ENCODE measurements at places on chromosomes 12 and 14.

GRCh38 chr14:26856876-26857518, 259.2 kb upstream of the NOVA1 start:
- no peak for DNase-seq

DNA sequence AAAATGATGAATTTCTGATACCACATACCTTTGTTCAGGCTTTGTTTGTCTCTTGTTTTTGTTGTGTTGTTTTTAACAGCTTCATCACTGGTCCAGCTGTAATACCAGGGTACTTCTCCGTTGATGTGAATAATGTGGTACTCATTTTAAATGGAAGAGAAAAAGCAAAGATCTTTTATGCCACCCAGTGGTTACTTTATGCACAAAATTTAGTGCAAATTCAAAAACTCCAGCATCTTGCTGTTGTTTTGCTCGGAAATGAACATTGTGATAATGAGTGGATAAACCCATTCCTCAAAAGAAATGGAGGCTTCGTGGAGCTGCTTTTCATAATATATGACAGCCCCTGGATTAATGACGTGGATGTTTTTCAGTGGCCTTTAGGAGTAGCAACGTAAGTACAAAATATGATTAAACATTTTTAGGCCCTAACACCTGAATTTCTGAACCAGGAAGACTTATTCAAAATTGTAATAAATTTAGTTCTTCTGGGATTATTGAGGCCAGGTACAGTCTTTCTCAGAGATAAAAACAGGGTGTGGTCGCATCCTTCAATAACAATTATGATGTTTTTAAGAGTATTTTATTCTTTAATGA, 22.4 kb downstream of the RXYLT1 start:
- peak; percentile 29 for DNase-seq

DNA sequence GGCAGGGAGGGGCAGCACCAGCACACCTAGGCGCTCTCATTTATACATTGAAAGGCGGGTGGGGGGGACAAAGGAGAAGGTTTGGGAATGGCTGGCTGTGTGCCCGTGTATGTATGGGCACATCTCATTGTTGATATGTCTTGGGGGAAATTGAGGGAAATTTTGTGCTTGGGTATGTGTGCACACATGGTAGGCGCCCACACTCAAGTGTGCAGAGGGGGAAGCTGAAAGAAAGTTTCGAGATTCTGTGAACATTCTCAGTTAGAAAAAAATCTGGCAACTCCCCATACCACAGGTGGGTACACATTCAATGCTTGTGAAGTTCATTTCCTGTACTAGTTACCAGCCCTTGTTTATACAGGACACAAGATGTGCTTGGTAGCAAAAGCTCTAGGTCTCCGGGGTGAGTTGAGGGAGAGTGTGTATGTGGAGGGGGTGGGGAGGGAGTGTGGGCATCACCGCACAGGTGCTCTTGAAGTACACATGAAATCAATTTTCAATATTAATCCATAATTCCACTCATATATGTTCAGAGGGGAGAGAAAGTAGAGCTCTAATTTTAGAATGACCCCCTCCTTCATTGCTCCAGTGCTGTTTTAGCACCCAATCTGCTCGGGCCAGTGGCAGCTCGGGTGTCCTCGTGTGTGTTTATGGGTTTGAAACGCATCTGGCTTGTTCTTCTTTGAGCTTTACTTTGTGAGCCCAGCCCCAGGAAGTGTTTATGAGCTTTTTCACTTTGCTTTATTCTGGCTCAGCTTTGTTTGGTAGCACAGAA, 286.0 kb downstream of the ZFP36L1 start:
- no peak for DNase-seq

DNA sequence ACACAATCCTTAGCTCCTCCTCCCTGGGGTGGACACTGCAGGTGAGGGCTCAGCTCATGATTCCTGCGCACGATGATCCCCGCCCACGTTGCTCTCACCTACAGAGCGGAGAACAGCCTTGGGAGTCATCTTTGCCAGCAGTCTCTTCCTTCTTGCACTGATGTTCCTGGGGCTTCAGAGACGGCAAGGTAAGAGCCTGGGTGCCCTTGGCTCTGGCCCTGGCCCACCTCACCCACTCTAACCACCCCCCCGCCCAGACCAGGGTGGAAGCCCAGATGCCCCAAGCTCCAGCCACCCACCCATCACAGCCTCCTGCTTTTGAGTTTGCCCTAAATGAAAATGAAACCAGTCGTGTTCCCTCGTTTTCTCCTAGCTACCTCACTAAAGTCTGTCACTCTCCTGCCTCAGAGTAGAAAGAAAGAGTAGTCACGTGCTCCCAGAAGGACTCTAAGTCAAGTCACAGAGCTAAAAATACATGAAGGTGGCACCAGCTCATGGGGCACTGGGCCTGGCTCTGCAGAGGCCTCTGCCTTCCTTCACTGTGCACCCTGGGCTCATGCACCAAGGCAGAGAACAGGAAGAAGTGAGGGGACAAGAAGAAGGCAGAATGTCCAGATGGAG, 9.0 kb downstream of the TAPBPL start:
- DNase-seq = no peak

DNA sequence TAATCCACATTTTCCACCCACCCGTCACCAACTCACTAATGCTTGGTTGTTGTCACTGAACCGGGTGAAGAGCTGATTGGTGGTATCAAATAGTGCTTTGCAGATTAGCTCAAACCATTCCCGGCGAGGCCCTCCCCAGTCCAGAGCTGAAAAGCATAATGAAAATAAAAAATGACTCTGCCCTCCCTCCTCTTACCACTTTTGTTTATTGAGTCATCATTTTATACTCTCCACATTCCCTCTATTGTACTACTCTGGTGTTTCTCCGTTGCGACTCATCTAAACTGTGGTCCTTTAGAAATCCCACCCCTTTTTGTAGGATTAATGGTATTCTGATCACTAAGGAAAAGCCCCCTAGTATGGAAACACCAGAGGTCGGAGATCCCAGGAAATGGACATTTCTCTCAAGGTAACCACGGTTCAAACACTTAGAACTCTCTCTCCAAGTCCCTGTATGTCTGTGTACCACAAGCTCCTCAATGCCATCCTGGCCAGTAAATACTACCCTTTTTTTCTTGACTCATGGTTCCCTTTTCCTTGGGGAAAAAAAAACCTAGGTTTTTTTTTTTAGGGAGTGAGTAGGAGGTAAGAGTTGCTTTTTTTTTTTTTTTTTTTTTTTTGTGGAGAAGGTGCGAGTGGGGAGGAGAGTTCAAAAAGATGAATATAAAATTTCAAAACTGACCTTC, 42.0 kb downstream of the AREL1 start:
- DNase-seq = peak; percentile 40

DNA sequence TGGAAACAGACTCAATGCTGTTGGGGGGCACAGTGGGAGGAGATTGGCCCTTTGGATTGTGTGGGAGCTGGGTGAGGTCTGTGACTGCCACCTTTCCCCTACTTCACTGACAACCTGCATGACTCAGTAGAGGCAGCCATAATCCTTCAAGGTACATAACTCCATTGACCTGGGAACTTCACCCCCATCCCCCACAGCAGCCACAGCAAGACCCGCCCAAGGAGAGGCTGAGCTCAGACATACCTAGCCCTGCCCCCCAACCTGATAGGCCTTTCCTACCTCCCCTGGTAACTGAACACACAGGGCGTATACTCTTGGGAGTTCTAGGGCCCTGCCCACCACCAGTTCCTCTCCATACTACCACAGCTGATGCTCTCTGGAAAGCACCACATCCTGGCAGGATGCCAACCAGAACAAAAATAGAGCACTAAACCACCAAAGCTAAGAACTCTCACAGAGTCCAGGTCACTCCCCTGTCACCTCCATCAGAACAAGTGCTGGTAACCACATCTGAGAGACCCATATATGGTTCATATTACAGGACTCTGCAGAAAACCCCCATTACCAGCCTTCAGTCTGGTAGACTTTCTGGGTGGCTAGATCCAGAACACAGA, 703.9 kb downstream of the FSCB start:
- no peak for DNase-seq
